Activated CD4-positive, alpha-beta T cell treated with anti-CD3 and anti-CD28 coated beads for 4 hours (primary cell): ENCODE measurements at places on chromosomes 2 and 18.

- no peak for DNase-seq
Observed at GRCh38 chr2:71603311-71603811, 150.0 kb downstream of the DYSF start.

GRCh38 chr2:85717308-85718008 is 23.3 kb downstream of the GNLY start:
- no peak for DNase-seq

DNA sequence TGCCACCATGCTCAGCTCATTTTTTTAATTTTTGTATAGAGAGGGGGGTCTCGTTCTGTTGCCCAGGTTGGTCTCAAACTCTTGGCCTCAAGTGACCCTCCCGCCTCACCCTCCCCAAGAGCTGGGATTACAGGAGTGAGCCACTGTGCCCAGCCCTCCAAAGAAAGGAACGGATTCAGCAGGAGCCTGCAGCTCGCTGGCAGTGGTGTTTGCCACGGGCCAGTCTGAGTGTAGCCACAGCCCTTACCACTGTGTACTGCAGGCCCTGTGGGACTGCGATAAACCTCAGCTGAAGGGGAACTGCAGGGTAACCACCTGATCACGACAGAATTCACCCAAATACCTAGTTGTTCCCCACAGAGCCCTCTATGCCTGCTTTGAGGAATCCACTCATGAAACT is 6.8 kb downstream of the COPS9 start:
- no peak for DNase-seq

- DNase-seq = peak; percentile 11
Observed at GRCh38 chr2:230797515-230798495, 66.9 kb upstream of the ITM2C start.

DNA sequence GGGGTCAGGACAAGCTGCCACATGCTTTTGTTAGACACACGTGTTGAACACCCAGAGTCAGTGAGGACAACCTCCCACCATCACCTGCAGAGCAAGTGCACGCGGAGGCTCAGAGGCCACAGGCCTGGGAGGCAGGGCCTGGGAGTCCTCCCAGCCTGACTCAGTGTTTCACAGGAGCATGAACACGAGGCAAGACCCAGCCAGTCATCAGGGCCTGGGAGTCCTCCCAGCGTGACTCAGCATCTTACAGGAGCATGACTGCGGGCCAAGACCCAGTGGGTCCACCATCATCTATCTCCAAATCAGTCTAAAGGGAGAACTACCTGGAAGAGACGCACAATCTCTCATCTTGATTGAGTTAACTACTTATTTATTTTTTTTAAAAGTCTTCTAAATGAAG is 112.6 kb upstream of the PXDN start:
- no peak for DNase-seq

DNA sequence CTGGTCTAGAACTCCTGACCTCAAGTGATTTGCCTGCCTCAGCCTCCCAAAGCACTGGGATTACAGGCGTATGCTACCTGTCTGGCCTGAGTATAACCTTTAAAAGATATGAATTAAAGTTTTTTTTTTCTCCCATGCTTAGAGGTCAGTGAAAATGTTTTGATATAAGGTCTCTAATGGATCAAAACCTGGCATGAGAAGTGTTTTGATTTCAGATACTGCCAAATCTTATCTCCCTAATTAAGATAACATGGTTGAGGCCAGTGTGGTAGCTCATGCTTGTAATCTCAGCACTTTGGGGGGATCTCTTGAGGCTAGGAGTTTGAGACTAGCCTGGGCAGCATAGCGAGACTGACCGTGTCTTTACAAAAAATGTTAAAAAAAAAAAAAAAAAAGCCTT is 41.2 kb downstream of the SNRPD1 start:
- no peak for DNase-seq

- no peak for DNase-seq
Observed at GRCh38 chr2:176105078-176105729, 1.9 kb upstream of the HOXD11 start.

- no peak for DNase-seq
Observed at GRCh38 chr2:44097322-44097907, 71.3 kb upstream of the PPM1B start.

GRCh38 chr18:68564961-68565360 is 149.9 kb downstream of the TMX3 start:
- DNase-seq = no peak

DNA sequence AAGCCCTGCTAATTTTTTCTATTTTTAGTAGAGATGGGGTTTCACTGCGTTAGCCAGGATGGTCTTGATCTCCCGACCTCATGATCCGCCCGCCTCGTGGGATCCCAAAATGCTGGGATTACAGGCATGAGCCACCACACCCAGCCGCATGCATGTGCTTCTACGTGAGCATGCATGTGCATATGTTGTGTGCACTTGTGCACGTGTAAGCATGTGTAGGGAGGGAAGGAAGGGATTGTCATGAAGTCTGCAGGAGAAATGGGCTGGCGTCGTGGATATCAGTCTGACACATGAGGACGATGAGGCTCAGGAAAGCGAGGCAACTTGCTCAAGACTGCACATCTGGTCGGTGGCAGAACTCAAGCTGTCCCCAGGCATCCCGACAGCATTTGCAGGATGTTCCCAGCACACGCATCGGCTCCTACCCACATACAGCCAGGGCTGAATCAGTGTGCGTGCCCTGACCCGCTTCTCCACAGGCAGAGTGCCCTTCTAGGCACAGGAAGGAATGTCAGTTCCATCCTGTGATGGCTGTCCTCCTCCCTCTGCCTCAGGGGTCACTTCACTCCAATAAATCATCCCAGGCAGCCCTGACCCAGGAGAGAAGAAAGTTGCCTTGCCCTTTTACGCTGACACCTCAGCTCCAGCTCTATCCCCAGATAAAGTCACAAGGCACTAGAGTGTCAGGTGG is 49.9 kb upstream of the SLC14A2 start:
- no peak for DNase-seq

- no peak for DNase-seq
Observed at GRCh38 chr2:46724107-46724506, 191.5 kb downstream of the MCFD2 start.

GRCh38 chr2:187138265-187138664 is 289.3 kb upstream of the ZSWIM2 start:
- DNase-seq = no peak

DNA sequence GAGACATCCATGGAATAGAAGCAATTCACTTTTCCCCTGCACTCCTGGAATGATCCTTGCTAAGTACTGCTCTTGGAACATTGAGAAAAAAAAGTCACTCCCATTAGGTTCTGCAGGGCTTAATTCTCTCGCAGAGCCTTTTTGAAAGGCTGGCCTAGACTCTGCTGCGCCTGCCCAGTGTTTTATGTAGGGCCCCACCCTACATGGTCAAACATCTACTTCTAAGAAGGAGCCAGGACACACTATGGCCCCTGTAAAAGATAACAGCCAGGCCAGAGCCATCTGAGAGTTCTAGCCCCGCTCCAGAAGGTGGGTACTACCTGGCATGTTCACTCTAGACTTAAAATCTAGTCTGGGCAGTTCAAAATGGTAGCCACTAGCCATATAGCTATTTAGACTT is 30.6 kb upstream of the NPAS2 start:
- DNase-seq = no peak

- no peak for DNase-seq
Observed at GRCh38 chr2:58992062-58992706, 751.1 kb upstream of the FANCL start.

DNA sequence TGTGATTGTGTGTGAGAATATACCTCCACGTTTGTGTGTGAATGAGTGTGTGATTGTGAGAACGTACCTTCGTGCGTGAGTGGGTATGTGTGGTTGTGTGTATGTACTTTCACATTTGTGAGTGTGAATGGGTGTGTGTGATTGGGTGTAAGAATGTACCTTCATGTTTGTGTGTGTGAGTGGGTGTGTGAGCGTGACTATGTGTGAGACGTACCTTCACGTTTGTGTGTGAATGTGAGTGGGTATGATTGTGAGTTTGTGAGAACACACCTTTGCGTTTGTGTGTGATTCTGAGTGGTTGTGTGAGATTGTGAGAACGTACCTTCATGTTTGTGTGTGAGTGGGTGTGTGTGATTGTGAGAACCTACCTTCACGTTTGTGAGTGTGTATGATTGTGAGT is 5.8 kb upstream of the ADCY3 start:
- DNase-seq = no peak

GRCh38 chr2:121049131-121049530 is 235.9 kb downstream of the TFCP2L1 start:
- DNase-seq = no peak

GRCh38 chr18:48806551-48807261 is 144.1 kb downstream of the SMAD7 start:
- DNase-seq = no peak

- no peak for DNase-seq
Observed at GRCh38 chr2:177449159-177449558, 56.6 kb downstream of the AGPS start.
